ENCODE measurements at places on chromosomes 13 and 19. TPM values are rescaled to one million over a fixed set of nuclear protein-coding genes. Genes with fewer than 3 reads are reported as not detected.

The SLAIN1 gene
- 1.0 TPM for total RNA-seq

The CNN2 gene
- 58.7 TPM for total RNA-seq

The RASGRP4 gene
- total RNA-seq, result not detected

The COQ8B gene
- 72.2 TPM for total RNA-seq

The GRK1 gene
- total RNA-seq, result 0.02 TPM

The LONP1 gene
- 64.7 TPM for total RNA-seq

The ZNF780B gene
- total RNA-seq, result 4.5 TPM

The FAM124A gene
- total RNA-seq, result 2.1 TPM

The KBTBD6 gene
- 7.1 TPM for total RNA-seq

The PSG11 gene
- total RNA-seq, result not detected

The MISP3 gene
- total RNA-seq, result 3.6 TPM

The HRC gene
- 0.03 TPM for total RNA-seq

The GIPR gene
- 3.4 TPM for total RNA-seq

The ZIC2 gene
- 17.7 TPM for total RNA-seq

The ZGLP1 gene
- total RNA-seq, result 3.6 TPM

The GPR183 gene
- total RNA-seq, result not detected

The TEX26 gene
- not detected for total RNA-seq

The CEACAM7 gene
- total RNA-seq, result not detected

The OR10H1 gene
- not detected for total RNA-seq

The NRTN gene
- total RNA-seq, result 0.68 TPM

The TLE6 gene
- total RNA-seq, result 5.0 TPM

The APC2 gene
- total RNA-seq, result 2.5 TPM

The TUBA3C gene
- total RNA-seq, result not detected

The HS6ST3 gene
- total RNA-seq, result not detected

The ZNF649 gene
- 0.41 TPM for total RNA-seq

The HSD17B14 gene
- 13.3 TPM for total RNA-seq

The ZNF426 gene
- total RNA-seq, result 0.90 TPM

The EFNA2 gene
- total RNA-seq, result 2.1 TPM

The CALR3 gene
- 0.07 TPM for total RNA-seq

The XAB2 gene
- total RNA-seq, result 28.5 TPM
